ENCODE measurements at places on chromosomes 16 and 17.

DNA sequence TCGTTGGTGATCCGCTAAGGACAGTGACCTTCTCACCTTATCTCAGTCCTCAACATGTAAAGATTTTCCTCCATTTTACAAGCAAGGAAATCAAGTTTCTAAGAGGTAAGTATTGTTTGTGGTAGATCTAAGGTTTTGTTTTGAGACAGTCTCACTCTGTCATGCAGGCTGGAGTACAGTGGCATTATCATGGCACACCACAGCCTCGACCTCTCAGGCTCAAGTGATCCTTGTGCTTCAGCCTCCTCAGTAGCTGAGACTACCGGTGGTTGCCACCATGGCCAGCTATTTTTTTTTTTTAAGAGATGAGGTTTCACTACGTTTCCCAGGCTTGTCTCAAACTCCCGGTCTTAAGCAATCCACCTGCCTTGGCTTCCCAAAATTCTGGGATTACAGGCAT, 34.9 kb downstream of the PRKCA start:
- DNase-seq, result no peak

- DNase-seq, result no peak
These were observed 2.7 kb downstream of the PRSS53 start for GRCh38 chr16:31085873-31086628.

GRCh38 chr16:26344240-26344776, 652.5 kb downstream of the HS3ST4 start:
- DNase-seq, result no peak

DNA sequence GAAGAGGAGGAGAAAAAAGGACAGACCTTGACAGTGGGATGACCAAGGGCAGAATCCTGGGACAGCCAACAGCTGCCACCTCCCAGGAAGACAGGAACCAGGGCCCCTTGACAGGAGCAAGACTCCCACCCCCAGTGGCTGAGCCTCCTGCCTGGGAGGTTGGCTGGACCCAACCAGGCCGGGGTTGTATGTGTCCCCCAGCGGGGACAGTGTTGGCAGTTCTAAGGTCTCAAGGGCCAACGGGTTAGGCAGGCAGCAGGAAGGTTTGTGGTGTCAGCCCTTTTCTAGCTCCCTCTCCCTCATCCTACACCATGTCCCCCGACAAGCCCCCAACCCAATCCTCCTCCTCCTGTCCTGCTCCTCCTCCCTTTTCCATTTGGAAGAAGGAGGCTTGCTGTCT, 126.2 kb downstream of the MRM1 start:
- no peak for DNase-seq

GRCh38 chr17:63439687-63440086, 6.4 kb downstream of the CYB561 start:
- peak; percentile 18 for DNase-seq

GRCh38 chr16:31477220-31478216, 5.4 kb upstream of the SLC5A2 start:
- no peak for DNase-seq

GRCh38 chr16:59601452-59601851, 867.3 kb upstream of the GOT2 start:
- DNase-seq, result no peak

DNA sequence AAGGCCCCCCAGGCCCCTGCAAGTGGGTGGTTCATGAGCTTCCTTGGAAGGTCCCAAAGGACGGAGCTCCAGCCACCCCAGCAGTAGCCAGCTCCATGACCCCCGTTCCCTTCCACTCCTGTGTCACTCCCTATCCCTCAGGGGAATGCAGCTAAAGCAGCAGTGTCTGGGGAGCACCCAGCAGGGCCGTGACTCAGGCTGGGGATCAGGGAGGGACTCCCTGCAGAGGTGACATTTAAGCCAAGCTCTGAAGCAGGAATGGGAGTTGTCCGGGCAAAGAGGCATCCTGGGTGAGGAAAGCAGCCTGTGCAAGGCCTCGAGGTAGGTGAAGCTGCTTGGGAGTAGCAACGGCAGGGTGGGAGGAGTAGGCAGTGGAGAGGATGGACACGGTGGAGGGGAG, 11.1 kb upstream of the NPTX1 start:
- DNase-seq, result no peak

- DNase-seq, result peak; percentile 50
These were observed 70.3 kb downstream of the CMC2 start for GRCh38 chr16:80936410-80936809.
